Nucleus accumbens (tissue), 56 donors: ENCODE measurements at places on chromosomes 7 and 10.
A peak's percentile ranks its signal among the peaks of the same experiment; 100 is the strongest.

GRCh38 chr10:124554085-124554858 is 92.6 kb downstream of the LHPP start:
- no peak for DNase-seq

GRCh38 chr7:157630301-157630853 is 293.6 kb downstream of the DNAJB6 start:
- DNase-seq: no peak

GRCh38 chr7:154792436-154793055 is 210.4 kb downstream of the PAXIP1 start:
- no peak for DNase-seq

- DNase-seq: no peak
Observed at GRCh38 chr7:104414216-104414615, 85.8 kb downstream of the LHFPL3 start.

GRCh38 chr7:54811041-54811845 is 52.2 kb upstream of the SEC61G start:
- no peak for DNase-seq

- no peak for DNase-seq
Observed at GRCh38 chr7:101112233-101112632, 14.7 kb upstream of the SERPINE1 start.

DNA sequence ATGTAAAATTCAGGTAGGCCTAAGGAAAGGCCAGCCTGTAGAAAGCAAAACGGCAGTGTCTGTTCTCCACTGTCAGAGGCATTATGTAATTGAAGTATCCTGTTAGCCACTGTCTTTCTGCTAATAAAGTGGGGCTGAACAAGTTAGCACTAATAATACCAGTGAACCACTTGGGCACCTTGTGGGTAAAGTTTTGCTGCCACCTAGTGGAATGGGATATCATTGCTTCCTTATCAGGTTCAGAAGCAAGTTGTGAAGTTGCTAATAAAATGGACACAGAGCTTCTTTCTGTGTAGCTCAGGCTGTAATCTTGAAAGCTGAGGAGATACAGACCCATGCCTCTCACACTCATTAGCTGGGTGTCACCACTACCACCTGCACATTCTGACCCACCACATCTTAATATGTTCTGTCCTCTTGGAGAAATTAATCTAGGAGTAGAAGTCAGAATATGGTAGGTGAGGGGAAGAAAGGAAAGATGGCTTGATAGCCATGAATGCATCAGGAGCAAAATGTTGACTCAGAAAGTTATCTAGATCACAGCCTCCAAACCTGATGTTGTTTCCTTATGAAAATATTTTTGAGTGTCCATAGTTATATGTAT is 175.1 kb downstream of the SEPTIN7 start:
- peak; percentile 34 for DNase-seq

GRCh38 chr10:79129361-79129997 is 60.7 kb downstream of the ZMIZ1 start:
- no peak for DNase-seq

DNA sequence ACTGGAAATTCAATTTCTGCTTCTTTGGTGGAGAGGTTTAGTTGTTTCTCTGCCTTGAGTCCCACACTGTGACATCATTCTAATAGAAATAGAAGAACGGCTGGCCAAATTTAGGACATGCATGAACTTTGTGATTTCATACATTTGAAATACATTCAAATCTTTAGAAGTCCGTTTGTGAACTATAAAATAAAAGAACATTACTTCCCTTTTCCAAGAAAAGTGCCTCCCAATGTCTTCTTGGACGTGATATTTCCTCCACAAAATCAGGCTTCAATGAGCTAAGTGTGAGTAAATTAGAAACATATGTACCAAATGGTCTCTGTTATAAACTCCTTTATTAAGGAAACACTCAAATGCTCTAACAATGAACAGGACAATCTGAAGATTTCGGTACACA is 314.5 kb upstream of the AKR1E2 start:
- DNase-seq: no peak

DNA sequence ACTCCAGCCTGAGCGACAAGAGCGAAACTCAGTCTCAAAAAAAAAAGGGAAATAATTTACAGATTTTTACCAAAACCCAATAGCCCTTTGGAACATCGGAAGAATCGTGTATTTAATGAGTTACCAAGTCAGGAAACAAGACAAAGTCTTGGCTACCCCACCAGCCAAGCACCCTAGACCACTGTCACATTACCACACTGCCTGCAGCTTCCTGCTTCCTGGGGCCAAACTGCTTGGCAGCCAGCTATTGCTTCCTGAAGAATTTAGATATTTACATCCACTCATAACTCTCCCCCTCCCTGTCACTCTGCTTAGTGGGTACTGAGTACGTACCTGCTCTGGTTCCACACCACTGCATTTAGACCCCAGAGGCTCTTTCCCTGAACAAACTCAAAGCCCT is 14.1 kb upstream of the TNPO3 start:
- DNase-seq: no peak

GRCh38 chr7:115033917-115034459 is 112.1 kb downstream of the MDFIC start:
- no peak for DNase-seq

GRCh38 chr7:65832281-65832680 is 40.6 kb upstream of the VKORC1L1 start:
- no peak for DNase-seq

- DNase-seq: no peak
Observed at GRCh38 chr10:47291682-47292081, 8.3 kb upstream of the GDF10 start.

DNA sequence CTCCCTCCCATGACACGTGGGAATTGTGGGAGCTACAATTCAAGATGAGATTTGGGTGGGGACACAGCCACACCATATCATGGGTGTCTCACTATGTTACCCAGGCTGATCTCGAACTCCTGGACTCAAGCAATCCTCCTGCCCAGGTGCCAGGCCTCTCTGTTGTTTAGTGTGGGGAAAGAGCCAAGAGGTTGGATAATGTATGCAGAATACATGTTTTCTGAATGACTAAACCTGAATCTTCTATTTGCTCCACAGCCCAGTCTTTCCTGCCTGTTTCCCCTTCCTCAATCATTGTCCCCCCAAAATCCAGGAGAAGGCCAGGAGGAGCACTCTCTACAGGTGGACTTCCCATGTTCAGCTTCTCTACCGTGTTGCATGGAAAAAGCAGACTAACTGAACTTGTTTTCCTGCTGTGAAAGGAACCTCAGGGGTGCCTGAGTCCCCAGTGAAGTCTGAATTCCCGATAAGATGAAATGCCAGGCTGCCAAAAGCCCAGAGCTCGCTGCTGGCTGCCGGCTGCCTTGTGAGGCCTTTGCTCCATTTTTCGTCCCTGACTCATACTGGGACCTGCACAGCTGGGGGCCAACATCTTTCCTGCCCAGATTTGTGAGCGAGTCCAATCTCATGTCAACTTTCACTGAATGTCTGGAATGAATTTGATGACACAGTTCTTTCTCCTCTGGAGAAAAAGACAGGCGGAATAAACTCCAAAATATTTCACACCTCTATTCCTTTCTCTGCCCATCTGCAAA is 588.0 kb downstream of the CALN1 start:
- no peak for DNase-seq

- no peak for DNase-seq
Observed at GRCh38 chr7:134069187-134069586, 58.0 kb upstream of the LRGUK start.

GRCh38 chr7:28840592-28840995 is 117.5 kb downstream of the TRIL start:
- DNase-seq: no peak

- DNase-seq: no peak
Observed at GRCh38 chr10:123165445-123166072, 11.4 kb downstream of the BUB3 start.

DNA sequence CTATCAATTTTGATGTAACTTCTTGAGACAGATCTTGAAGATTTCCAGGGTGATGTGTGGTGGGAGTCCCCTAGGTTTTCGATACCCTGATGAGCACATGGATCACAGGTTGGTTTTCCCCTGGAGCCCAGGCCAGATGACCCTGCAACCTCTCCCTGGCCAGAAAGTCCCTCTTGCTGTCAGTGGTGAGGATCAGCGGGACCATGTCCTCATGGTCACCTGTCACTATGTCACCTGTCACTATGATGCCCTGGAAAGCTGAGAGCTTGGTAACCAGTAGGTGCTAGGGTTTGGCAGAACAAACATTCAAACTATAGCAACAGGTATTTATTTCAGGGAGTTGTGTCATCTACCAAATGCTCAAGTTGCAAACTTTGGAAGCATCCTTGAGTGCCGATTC is 197.9 kb downstream of the ARHGAP12 start:
- no peak for DNase-seq

- DNase-seq: no peak
Observed at GRCh38 chr10:97109547-97109946, 76.2 kb downstream of the SLIT1 start.

DNA sequence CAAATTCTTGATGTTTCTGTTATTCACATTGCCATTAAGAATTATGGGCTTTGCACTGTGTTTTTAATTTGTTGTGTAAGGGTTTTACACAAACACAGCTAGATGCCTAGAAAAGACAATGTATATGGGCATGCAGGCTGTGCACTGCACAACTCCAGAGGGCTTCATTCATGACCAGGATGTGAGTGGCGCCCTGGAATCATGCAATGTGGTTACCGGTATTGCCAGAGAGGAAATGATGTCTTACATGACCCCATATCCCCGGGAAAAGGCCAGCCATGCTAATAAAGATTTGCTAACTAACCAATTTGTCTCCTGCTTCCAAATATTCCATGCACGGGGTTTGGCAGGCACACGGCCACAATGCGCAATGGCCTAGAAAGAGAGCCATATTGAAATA is 16.9 kb downstream of the KCNMA1 start:
- DNase-seq: no peak

DNA sequence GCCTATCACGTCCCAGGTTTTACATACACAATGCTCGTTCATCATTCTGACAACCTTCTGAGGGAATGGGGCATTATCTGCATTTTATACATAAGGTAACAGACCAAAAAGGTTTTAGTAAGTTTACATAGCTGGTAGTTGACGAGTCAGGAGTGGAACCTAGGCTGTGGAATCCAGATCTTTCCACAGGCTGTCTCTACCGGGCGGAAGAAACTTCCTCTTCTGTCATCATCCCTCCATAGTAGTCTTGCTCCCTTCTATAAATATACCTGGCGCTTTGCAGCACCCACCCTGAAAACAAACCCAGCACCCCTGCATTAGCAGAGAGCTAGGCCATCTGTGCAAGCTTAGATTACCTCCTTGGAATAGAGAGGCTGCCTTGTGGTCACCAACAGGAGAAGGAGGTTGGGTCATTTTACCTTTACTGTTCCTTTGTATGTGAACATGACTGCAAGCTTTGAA is 1.3 kb downstream of the TSPAN13 start:
- no peak for DNase-seq

DNA sequence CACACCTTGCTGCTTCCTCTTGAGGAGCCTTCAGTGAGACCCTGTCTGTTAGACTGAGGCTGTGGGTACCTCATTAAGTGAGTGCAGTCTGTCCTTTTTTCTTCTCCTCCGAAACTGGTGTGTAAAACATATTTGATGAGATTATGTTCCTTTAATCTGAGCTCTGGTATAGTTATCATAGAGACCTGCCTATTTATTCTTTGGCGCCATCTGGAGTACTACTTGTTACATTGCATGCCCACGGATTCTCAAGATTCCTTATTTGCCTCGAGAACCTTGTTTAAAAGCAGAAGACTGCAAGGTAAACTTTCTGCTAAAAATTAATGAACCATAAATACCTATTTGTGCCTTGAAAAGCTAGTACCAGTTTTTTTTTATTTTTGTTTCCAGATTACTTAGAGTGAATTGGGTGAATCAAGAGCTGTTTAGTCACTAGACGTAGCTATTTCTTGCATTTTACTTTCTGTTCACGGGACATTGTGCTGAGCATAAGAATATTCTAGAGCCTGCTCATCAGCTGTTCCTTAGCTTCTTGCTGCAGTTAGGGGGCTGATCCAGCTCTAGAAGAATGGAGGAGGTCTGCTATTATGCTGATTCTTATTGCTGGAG is 16.9 kb upstream of the STMP1 start:
- DNase-seq: no peak

DNA sequence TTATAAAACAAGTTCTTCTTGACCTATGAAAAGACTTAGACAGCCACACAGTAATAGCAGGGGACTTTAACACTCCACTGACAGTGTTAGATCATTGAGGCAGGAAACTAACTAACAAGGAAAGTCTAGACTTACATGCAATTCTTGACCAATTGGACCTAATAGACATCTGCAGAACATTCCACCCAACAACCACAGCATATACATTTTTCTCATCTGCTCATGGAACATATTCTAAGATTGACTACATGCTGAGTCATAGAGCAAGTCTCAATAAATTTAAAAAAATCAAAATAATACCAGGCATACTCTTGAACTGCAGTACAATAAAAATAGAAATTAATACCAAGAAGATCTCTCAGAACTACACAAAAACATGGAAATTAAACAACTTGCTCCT is 219.5 kb upstream of the HPS1 start:
- no peak for DNase-seq

- no peak for DNase-seq
Observed at GRCh38 chr7:151226560-151226874, 488 bp downstream of the ABCF2 start.

DNA sequence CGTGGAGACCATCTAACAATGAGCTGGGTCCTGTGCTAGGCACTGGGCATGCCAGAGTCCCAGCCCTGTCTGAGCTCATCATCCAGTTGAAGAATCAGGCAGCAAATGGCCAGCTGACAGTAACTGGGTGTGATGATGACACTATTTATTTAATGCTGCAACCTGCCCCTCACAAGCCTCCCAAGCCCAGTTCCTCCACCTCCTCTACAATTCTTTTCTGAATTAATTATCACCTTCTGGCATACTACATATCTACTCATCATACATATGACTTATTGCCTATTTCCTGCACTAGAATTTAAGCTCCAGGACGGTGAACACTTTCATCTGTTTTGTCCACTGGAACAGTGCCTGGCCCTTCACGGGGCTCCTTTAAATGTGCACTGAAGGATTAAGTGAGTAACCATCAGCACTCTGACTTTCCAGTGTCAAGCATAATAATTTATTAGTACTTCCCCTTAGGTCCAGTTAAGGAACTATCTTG is 96.7 kb upstream of the LAMB4 start:
- DNase-seq: no peak

- peak; percentile 37 for DNase-seq
Observed at GRCh38 chr7:39951226-39952194, 1.5 kb downstream of the CDK13 start.

- DNase-seq: no peak
Observed at GRCh38 chr10:11205030-11205772, 187.5 kb downstream of the CELF2 start.
